H1 (cell line): ENCODE measurements at places on chromosomes 11 and 22. TPM values are rescaled to one million over a fixed set of nuclear protein-coding genes. Genes with fewer than 3 reads are reported as not detected.

DNA sequence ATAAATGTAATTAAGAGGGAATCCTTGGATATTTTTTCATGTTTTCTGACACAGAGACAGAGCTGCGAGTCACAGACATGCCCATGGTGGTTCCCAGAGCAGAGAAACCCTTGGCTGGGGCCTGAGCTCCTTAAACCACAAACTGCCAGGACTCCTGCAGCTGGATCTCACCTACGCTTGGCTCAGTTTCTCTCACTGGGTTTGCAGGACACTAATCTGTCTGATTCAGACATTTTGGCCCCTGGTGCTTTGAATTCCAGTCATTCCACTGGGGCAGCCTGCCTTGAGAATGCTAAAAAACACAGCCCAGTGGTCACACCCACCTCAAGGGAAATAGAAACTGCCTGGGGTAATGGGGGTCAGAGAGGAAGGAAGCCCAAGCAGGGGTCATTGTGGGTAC lies 122.6 kb downstream of the CCDC81 start:
- no peak overlapping the region for H3K4me3 ChIP-seq
- no peak for DNase-seq
- no peak overlapping the region for H3K27ac ChIP-seq
- H3K4me1 ChIP-seq, result peaks cover 11% of the 10 kb centered on the region
- H3K36me3 ChIP-seq, result no peaks in the 10 kb centered on the region

TENM4 gene
- polyA plus RNA-seq, result 3.5 and 5.8 TPM in 2 replicates

GRCh38 chr22:19619144-19620009 lies 94.9 kb upstream of the SEPTIN5 start:
- no peak for DNase-seq
- H3K4me3 ChIP-seq, result no peak overlapping the region
- H3K36me3 ChIP-seq, result no peaks in the 10 kb centered on the region
- H3K27ac ChIP-seq, result no peak overlapping the region
- H3K27me3 ChIP-seq, result no peaks in the 10 kb centered on the region; the same call in 1 of the 2 replicates
- peaks cover 33% of the 10 kb centered on the region for H3K4me1 ChIP-seq

- no peak for DNase-seq
- no peaks in the 10 kb centered on the region for H3K36me3 ChIP-seq
- no peaks in the 10 kb centered on the region for H3K4me1 ChIP-seq
- no peak overlapping the region for H3K27ac ChIP-seq
- H3K4me3 ChIP-seq, result no peak overlapping the region
These were observed 811.1 kb upstream of the RAG2 start for GRCh38 chr11:37409124-37409523.

FGF19 gene
- 9.6 and 14.8 TPM in 2 replicates for polyA plus RNA-seq

DNA sequence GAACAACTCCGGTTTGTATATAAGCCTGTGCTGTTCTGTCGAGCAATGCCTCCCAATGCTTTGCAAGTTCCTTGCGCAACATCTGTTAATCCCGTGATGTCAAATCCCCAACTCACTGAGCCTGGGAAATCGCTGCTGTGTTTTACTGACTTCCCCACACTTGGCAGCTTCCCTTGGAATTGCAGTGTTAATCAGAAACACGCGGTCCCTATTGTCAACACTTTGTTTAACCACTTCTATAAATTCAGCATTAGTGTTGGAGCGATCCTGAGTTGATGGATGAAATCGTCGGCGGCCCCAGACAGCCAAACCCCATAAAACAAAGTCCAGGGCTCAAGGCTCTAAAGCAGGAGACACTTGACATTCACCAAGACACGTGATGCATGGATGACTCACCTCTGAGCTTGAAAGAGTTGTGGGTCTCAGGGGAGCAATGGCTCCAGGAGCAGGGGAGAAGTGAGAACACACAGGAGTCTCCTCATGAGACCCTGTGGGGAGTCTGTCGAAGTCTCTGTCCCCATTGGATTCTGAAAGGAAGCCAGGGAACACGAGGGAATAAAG lies 555.3 kb downstream of the MIAT start:
- H3K4me3 ChIP-seq, result no peak overlapping the region
- no peak for DNase-seq
- H3K27me3 ChIP-seq, result peaks cover 2% of the 10 kb centered on the region; the same call in 1 of the 2 replicates
- no peak overlapping the region for H3K27ac ChIP-seq
- no peaks in the 10 kb centered on the region for H3K36me3 ChIP-seq

MYO18B gene
- 0.62 and 0.77 TPM in 2 replicates for polyA plus RNA-seq

DNA sequence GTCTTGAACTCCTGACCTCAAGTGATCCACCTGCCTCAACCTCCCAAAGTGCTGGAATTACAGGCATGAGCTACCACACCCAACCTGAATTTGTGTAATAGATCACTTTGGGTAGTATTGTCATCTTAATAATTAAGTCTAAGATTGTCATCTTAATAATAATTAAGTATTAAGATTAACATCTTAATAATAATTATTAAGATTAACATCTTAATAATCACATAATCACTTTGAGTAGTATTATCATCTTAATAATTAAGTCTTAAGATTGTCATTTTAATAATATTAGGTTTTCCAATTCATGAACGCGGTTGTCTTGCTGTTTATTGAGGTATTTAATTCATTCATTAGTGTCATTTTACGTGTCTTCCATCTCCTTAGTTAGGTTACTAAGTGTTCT lies 8.2 kb downstream of the MOV10L1 start:
- H3K4me1 ChIP-seq, result no peaks in the 10 kb centered on the region
- no peak for DNase-seq
- no peak overlapping the region for H3K27ac ChIP-seq
